Ammon's horn (tissue), 1 donor: ENCODE measurements at places on chromosomes 3 and 15.

- no peak for DNase-seq
Observed at GRCh38 chr3:36319680-36320079, 60.6 kb upstream of the STAC start.

DNA sequence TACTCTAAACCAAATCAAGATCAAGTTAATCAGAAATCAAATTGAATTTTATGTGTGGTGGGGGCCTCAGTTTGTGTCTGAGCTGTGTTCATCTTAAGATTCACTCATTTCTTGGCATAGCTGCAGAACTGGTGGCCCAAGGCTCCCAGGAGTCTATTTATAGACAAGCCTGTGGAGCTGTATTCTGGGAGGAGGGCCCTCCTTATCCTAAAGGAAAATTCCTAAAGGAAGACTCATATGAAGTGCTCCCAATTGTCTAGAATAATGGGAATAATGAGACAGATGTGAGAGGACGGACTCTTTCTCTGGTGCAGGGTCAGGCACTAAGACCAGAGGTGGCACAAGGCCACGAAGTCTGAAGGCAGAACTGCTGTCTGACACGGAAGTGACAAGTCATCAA is 38.9 kb downstream of the C3orf85 start:
- DNase-seq, result no peak

GRCh38 chr15:61517776-61518175 is 288.7 kb upstream of the RORA start:
- DNase-seq, result no peak

GRCh38 chr3:110814170-110815007 is 257.2 kb upstream of the NECTIN3 start:
- DNase-seq, result no peak

DNA sequence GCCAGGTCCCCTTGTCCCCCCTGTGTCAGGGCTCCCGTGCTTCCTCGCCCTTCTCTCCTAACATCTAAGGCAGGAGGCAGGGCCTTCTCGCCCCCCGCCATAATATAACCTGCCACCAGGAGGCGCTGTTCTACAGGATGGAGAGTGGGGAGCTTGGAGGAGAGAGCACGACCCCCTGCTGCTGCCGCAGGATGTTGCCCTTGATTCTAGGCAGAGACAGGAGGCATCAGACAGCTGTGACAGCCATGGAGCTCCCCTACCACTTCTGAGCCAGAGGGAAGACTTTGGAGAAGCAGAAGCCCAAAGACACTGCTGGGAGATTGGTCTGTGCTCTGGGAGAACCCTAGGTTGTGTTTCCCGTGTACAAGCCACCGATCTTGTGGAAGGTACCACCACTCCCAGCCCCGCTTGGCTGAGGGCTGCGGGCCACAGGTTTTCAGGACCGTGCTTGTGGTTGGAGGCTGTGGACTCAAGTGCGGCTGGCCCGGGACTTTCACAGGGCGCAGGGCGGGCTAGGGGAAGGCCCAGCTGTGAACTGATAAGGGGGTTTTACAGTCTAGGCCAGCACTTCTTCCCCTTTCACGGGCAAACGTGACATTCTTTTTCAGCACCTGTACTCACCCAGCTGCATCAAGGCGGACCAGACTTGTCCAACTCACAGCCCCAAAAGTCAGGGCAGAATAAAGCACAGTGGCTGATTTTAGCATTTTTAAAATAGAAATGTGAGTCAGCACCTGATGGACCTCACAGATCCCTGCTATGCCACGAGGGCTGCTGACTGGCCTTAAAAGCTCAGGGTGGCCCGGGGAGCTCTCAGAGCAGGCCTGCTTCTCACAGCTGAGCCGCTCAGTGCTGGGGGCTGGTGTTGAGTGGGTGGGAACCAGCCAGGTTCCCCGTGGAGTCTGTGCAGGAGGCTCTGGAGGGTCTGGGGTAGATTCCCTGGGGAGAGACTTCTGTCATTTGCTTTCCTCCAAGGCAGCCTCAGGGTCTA is 2.6 kb upstream of the TIGIT start:
- DNase-seq, result peak; percentile 15

- DNase-seq, result no peak
Observed at GRCh38 chr3:114484919-114485318, 191.1 kb downstream of the TIGIT start.

GRCh38 chr3:82078246-82078645 is 316.8 kb upstream of the GBE1 start:
- DNase-seq, result no peak

DNA sequence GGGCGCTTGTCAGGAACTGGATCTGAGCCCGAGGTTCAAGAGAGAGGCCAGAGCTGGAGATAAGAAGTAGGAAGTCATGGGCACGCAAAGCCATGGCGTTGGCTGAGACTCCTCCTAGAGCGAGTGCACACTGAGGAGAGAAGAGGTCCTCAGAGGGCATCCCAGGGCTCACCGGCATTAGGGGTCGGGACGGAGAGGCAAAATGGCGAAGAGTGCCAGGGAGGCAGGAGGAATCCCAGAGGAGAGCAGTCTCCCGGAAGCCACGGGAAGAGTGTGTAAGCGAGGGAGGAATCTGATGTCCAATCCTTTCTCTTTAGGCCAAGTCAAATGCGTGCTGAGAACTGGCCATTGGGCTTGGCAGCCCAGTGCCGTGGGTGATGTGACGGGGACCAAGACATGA is 24.0 kb downstream of the EFCC1 start:
- DNase-seq, result no peak

DNA sequence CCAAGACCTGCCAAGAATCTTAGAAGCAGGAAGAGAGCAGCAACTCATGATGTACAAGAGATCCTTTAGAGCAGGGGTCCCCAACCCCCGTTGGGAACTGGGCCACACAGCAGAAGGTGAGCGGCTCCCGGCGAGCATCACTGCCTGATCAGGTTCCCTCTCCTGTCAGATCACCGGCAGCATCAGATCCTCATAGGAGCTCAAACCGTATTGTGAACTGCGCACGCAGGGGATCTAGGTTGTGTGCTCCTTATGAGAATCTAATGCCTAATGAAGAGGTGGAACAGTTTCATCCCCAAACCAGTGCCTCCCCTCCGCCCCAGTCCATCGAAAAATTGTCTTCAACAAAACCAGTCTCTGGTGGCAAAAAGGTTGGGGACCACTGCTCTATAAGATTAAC is 13.8 kb downstream of the SLC41A3 start:
- no peak for DNase-seq

GRCh38 chr3:18572809-18573208 is 147.7 kb upstream of the SATB1 start:
- DNase-seq, result no peak

DNA sequence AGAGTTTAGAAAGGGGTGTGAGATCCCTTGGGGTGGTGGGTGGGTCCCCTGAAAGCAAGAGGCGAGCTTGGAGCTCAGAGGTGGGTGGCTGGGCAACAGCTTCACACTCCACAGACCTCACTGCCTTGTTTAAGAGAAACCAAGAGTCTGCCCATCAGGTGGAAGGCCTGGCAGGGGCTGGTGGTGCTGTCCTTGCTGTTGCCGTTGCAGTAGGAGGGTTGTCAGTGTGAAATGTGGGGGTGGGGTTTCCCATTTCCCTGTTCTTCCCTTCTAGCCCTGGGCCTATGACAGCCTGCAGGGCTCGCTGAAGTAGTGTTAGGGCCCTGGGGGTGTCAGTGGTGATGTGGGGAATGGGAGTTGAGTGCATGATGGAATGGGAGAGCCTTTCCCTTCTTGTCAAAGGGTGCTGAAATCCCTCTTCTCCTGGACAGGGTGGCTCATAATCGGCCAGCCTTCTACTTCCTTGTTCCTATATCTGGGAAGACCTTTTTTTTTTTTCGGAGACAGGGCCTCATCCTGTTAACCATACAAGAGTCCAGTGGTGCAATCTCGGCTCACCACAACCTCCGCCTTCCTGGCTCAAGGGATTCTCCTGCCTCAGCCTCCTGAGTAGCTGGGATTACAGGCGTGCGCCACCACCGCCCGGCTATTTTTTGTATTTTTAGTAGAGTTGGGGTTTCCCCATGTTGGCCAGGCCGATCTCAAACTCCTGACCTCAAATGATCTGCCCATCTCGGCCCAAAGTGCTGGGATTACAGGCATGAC is 4.3 kb downstream of the PLEKHO2 start:
- DNase-seq, result no peak

DNA sequence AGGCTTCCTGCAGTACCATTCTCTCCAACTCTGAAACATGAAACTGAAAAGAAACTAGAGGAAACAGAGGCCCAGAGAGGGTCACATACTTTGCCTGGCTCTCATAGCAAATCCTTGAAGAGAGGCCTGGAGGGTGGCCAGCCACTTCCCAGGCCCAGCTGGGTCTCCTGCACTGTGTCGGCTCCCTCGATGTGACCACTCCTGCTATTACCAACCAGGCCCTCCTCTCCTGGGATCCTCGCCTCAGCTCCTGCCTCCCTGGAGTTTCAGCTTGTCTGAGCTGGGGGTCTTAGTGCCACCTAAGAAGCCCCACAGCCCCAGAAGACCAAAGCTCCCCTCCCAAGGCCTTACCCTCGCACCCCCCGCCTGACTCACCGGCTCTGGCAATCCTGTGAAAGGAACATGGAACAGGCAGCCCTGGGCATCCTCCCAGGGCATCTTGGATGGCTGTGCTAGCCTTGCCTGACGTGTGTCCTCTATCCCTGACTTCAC is 4.6 kb downstream of the LOXL1 start:
- no peak for DNase-seq

DNA sequence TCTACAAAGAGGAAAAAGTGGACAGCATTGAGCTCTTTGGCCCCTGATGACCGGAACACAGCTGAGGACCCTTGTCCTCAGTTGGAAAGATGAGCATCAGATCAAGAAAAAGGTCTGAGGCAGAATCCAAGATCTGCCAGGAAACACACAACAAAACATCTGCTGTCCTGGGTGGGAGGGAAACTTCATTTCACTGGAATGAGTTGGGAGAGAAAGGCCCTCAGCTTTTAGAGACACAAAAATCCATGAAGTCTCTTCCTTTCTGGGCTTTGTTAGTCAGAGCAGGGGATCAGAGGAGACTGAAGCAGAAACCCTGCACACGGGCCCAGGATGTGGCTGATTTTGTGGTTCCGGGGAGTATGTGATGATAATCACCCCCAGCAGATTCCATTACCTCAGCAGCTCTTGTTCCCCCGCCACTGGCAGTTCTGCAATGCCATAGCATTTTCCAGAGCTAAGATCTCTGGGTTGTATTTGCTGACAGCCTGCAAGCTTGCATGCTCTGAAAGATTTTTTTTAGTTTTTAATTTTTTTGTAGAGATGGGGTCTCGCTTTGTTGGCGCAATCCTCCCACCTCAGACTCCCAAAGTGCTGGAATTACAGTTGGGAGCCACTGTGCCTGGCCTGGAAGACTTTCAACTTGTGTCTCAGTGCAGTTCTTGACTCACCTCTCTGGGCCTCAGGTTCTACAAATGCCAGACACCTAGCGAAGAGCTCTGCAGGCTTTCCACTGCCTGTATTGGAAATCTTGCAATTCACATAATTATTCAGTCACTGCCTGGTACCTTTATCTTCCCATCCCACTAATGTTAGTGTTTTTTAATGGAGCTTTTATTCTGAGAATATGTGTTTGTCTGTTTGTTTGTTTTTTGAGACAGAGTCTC is 5.8 kb upstream of the TATDN2 start:
- no peak for DNase-seq

DNA sequence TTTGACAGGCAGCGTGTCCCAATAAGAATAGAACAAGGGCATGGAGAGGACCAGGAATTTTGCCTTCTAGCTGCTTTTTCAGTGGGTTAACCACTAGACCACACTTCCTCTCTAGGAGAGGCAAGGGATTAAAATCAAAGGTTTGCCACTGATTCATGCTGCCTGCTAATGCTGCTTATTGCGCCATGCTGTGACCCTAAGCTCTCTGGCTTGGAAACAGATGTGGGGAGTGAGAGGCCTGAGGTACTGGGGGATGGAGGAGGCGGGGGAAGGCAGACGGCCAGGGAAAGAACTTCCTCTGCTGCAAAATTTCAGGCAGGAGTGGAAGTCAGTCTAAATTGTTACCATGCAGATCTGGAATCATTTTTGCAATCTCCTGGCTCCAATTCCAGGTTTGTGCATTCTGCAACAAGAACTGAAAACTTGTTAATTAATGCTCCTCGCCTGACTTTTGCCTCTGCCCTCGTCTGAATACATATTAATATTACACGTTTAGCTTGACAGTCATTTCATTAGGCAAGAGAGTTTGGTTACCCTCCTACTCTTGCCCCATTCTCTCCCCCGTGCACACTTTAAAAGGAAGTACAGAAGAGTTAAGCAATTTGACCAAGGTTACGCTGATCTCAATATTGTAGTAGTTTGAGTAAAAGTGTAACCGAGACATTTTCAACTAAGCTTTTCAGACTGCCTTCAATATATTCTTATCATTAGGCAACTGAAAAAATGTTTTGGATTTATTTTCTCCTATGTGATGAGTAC is 121.7 kb upstream of the SPRED1 start:
- DNase-seq, result peak; percentile 86

- DNase-seq, result no peak
Observed at GRCh38 chr15:34701536-34701935, 53.3 kb downstream of the GJD2 start.

GRCh38 chr3:54393150-54393549 is 270.8 kb downstream of the CACNA2D3 start:
- no peak for DNase-seq

- peak; percentile 53 for DNase-seq
Observed at GRCh38 chr15:70478251-70478990, 284.9 kb downstream of the UACA start.

GRCh38 chr3:10957976-10958749 is 34.4 kb upstream of the SLC6A1 start:
- DNase-seq, result peak; percentile 47
